CD4-positive, alpha-beta T cell treated with Interleukin-6 at 100 ng/mL for 8 hours (primary cell): ENCODE measurements at places on chromosomes 6 and 20.
A peak's percentile ranks its signal among the peaks of the same experiment; 100 is the strongest.

DNA sequence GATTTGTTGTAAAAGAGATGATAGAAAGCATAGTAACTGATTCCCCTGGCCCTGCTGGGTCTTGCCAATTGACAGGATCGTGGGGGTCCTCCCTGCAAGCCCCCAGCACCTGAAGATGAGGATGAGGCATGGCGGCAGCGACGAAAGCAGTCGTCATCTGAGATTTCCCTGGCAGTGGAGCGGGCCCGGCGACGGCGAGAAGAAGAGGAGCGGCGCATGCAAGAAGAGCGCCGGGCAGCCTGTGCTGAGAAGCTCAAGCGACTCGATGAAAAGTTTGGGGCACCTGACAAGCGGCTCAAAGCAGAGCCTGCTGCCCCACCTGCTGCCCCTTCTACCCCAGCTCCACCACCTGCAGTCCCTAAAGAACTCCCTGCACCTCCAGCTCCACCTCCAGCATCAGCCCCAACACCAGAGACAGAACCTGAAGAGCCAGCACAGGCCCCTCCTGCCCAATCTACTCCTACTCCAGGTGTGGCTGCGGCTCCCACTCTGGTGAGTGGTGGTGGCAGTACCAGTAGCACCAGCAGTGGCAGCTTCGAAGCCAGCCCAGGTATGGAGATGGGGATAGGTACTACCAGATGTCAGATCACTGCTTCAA, 7.3 kb downstream of the PRRC2A start:
- DNase-seq, result no peak

DNA sequence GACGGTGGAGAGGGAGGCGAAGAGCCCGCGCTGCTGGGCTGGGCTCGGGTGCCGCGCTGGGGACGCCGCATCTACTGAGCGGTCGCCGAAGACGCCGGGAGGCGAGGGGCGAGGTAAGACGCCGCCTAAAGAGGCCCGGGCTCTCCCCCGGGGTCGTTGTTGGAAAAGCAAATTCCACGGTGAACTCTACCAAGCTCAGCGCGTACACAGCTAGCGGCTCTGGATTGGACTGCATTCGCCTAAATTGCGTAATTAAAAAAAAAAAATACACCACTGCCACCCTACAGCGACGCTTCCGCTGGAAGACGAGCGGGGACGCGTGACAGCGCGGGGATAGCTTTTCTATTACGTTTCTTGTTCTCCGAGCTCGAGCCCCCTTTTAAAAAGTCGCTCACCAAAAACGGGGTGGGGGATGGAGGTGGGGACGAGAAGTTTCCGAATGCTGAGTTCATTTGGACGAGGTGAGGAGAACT, 92.0 kb upstream of the PRDM1 start:
- peak; percentile 53 for DNase-seq

GRCh38 chr6:158519300-158519699, 40.6 kb upstream of the TMEM181 start:
- no peak for DNase-seq

- DNase-seq, result no peak
Measured at GRCh38 chr20:44648068-44648467, 3.4 kb downstream of the ADA start.

- no peak for DNase-seq
Measured at GRCh38 chr6:96943555-96944215, 19.2 kb downstream of the KLHL32 start.

DNA sequence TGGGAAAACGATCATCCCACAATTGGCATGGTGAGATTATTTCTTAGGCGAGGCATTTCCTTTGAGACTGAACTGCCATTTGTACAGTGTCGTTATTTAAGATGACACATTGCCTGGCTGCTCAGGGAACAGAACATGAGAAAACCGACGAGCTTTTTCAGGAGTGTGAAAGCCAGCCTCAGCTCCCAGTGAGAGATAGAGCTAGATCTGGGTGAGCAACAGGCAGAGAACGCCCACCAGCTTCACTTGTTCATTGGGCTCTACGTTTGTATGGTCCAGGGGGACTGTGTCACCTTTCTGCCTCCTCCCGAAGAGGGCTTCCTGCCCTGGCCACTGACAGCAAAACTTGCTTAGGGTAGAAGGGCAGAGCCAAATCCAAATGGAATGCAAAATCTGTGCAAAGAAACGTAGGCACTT, 378.1 kb downstream of the RNGTT start:
- DNase-seq, result no peak

DNA sequence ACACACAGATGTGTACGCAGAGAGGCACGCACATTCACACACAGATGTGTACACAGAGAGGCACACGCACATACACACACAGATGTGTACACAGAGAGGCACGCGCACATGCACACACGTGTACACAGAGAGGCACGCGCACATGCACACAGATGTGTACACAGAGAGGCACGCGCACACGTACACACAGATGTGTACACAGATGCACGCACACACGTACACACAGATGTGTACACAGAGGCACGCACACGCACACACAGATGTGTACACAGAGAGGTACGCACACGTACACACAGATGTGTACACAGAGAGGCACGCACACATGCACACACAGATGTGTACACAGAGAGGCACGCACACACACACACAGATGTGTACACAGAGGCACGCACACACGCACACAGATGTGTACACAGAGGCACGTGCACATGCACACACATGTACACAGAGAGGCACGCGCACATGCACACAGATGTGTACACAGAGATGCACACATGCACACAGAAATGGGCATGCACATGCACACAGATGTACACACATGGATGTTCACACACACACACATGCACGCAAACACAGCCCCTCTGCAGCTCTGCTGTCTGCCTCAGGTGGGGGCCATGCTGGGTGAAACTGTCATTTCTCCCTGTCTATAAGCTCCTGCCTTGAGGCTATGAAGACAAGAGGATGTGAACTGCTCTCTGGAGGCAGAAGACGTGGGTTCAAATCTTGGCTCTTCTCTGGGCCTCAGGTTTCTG, 14.3 kb upstream of the MYT1 start:
- no peak for DNase-seq

- DNase-seq, result no peak
Measured at GRCh38 chr6:161410076-161410475, 136.2 kb upstream of the AGPAT4 start.

GRCh38 chr20:59074456-59074855, 31.9 kb upstream of the PRELID3B start:
- DNase-seq, result no peak

DNA sequence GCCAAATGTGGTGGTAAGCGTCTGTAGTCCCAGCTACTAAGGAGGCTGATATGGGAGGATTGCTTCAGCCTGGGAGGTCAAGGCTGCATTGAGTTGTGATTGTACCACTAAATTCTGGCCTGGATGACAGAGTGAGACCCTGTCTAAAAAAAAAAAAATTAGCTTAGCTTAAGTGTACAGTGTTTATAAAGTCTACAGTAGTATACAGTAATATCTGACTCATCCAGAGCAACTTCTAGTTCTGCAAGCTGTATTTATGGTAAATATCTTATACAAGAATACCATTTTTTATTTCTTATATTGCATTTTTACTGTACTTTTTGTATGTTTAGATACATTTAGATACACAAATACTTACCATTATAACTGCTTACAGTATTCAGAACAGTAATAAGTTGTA, 58.1 kb downstream of the UQCC1 start:
- no peak for DNase-seq

DNA sequence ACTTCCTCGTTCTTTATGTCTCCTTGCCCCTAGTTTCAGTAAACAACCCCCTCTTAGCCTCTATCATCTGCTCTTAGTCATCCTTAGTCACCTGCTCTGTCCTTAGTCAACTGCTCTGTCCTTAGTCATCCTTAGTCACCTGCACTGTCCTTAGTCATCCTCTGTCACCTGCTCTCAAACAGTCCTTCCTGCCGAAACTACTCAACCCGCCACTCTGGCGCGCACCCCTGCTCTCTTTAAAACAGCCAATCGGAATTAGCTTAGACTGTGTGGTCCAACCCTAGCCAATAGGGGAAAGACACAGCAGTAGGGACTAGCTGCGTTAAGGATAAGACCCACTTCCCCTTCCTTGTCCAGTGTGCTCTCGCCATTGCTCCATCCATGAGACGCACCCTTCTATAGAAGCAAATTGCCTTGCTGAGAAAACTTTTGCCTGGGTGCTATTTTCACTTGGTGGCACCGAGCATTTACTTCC, 73.9 kb downstream of the BACH2 start:
- DNase-seq, result no peak

GRCh38 chr6:31540640-31541039, 1.2 kb downstream of the DDX39B start:
- no peak for DNase-seq

DNA sequence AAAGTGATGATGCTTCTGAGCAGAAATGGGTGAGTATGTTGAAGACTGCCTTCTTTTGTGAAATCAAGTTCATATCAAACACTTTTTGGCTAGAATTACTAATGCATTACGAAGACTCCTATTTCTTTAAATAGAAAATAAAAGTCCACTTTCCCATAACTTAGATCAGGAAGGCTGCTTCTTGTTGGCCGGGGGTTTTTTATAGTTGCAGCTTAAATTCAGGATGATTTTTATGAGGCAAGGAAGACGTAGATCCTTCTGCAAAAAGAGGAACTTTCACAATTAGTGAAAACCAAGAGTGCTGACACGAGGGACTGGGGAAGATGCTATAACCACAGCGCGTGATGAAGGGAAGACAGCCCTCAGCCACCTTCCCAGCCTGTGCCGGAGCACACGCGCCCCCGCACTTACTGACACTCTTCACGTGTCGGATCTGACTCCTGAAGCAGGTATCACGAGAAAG, 206.1 kb upstream of the PRDM1 start:
- no peak for DNase-seq

- DNase-seq, result no peak
Measured at GRCh38 chr6:21084656-21085055, 508.9 kb upstream of the SOX4 start.

GRCh38 chr6:51655517-51655916, 431.9 kb downstream of the PKHD1 start:
- DNase-seq, result no peak

- DNase-seq, result no peak
Measured at GRCh38 chr6:11132194-11132888, 20.8 kb upstream of the ERVFRD-1 start.

DNA sequence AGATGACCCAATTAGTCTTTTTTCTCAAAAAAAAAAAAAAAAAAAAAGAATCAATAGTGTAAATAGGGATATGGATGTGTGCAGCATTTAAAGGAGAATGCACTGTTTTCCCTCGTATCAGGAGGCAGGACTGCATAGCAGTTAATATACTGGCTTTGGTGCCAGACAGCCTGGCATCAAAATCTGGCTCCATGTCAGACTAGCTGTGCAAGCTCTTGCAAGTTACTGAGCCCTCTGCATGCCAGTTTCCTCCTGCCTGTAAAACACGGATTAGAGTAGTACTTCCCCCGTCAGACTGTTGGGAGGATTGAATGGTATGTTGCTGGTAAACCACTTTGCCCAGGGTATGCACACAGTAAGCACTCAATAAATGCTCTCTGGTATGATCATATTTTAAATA, 594.2 kb upstream of the CHD6 start:
- no peak for DNase-seq

DNA sequence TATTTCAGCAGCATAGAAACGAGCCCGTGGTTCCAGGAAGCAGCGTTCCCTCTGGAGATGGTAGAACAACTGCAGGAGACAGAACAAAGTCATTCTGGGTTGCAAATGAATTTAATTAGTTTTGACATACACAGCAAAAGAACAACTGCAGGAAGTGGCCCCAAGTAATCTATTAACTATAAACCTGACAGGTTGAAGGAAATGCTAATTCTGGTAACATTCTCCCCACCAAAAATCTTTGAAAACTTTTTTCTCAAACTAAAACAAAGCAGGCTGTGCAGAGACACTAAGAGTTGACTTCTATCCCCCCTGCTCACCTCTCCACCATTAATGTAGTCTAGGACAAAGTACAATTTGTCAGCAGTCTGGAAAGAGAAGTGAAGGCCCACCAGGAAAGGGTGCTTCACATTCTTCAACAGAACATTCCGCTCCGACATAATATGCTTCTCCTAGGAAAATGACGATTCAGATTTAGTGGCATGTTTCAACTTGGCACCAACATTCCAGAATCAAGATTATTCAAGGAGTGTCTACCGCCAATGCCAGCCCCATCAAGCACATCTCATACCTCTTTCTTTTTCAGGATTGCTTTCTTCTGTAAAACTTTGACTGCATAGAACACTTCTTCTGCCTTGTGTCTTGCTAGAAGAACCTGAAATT, 120.4 kb upstream of the SLC2A12 start:
- no peak for DNase-seq

GRCh38 chr6:2738373-2738979, 12.2 kb downstream of the MYLK4 start:
- DNase-seq, result peak; percentile 42

GRCh38 chr6:35136185-35136584, 5.0 kb downstream of the TCP11 start:
- DNase-seq, result no peak

GRCh38 chr6:8839626-8840025, 404.3 kb upstream of the SLC35B3 start:
- no peak for DNase-seq
